ENCODE measurements at places on chromosomes 3 and 15.

DNA sequence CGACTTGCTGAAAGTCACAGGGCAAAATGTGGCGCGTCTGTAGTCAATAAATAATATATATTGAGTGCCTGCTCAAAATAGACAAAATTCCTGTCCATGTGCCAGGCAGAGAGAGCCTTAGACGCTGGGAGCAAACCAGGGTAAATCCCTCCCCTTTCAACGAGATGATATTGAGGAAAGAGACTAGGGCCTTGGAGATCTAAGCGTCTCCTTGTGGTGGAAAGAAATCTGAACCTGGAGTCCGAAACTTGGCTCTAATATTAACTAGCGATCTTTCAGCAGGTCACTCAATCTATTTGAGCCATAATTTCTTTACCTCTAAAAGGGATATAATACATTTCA lies 348 bp upstream of the DPP8 start:
- DNase-seq = no peak

DNA sequence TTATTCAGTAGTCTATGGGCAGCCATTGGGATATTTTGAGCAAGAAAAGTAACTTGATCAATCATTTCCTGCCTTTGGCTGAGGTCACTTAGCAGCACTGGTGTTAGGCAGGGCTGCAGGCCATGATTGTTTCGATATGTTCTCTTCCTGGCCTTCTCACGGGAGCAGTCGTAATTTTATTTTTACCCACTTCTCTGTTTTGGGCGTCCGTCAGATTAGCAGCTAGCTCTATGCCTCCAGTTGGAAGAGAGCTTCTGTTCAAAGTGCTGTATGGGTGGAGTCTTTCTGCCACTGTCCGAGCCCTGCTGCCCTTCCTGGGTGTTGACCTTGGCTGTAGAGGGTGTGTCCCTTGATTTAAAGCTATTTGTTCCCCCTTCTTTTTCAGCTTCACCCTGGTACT lies 123.4 kb upstream of the ROPN1 start:
- no peak for DNase-seq

GRCh38 chr15:91866971-91867372 lies 13.5 kb downstream of the SLCO3A1 start:
- DNase-seq = no peak

DNA sequence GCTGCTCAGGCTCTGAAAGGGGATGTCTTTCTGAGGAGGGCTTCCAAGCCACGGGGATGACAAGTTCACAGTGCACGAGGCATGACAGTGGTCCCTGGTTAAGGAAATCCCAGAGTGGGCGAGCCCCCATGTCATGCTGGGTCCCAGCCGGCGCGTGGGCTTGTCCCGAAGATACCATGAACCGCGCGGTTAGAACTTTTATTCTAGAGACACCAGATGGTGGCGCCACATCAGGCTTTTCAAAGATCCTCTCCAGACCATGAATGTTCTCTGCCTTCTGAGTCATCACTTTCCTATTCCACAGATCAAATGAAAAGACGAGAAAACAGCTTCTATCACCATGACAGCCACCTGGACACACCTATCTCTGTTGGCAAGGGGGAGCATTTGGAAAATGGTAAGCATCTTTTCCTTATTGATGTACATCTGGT lies 227.8 kb upstream of the LYSMD4 start:
- no peak for DNase-seq

- no peak for DNase-seq
Measured at GRCh38 chr3:13881536-13882410, 1.9 kb upstream of the WNT7A start.

DNA sequence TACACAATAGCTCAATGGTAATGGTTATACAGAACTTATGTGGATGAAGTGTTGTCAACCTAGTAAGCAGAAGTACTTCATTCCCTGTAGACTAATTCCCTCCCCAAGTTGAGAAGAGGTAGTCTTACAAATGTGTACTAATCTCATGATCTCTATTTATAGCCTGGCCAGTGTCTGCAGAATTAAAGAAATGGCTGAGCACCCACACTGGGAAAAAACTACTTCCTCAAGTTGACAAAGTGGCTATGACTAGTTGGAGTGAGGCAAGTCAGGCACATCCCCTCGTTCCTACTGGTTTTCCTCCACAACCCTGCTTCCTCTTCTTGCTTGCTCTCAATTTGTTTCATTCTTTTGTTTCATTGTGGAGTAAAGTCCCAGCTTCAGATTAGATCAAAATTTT lies 566.7 kb upstream of the ZNF717 start:
- DNase-seq = no peak

DNA sequence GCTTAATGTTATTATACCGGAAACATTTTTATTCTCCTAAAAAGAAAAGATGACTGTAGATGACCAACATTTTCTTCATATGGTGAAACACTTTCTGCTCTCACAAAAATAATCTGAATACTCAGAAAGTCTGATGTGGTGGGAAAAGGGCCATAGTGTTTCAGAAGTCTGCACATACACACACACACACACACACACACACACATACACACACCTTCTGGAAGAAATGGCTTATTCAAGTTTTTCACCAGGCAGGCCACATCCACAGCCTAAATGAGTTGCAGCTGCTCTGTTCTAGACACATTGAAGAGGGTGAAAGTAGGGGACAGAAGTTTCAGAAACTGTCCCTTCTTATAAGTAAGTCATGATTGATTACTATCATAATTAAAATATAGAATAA lies 220.0 kb downstream of the ZMAT3 start:
- no peak for DNase-seq

GRCh38 chr3:20142517-20142916 lies 43.5 kb downstream of the SGO1 start:
- no peak for DNase-seq

Data from pancreas (tissue), 10 donors.